ENCODE measurements at places on chromosomes 16 and 17. TPM values are rescaled to one million over a fixed set of nuclear protein-coding genes. Genes with fewer than 3 reads are reported as not detected.

The SMIM36 gene
- not detected for total RNA-seq

The RILP gene
- total RNA-seq = 2.9 TPM

The NOB1 gene
- 11.4 TPM for total RNA-seq

The DCUN1D3 gene
- 18.8 TPM for total RNA-seq

GRCh38 chr16:27248036-27248435, 20.5 kb downstream of the NSMCE1 start:
- no peak for DNase-seq

DNA sequence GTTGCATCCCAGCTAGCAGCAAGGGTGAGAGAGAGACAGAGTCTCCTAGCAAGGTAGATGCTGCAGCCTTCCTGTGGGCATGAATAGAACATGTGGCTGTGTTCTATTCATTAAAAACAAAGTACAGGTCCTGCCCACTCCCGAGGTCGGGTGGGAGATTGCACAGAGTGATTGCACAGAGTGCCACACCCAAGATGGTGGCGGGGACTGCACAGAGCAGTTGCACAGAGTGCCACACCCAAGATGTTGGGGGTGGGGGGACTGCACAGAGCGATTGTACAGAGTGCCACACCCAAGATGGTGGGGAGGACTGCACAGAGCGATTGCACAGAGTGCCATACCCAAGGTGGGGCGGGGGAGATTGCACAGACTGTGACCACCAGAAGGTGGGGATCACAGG, 410.8 kb upstream of the EEF2KMT start:
- DNase-seq = no peak

- DNase-seq = no peak
These were observed 151.3 kb downstream of the ZFHX3 start for GRCh38 chr16:72896485-72897118.

GRCh38 chr16:80962879-80963278, 43.8 kb downstream of the CMC2 start:
- no peak for DNase-seq

GRCh38 chr16:81917375-81917774, 93.9 kb downstream of the SDR42E1 start:
- DNase-seq = no peak

DNA sequence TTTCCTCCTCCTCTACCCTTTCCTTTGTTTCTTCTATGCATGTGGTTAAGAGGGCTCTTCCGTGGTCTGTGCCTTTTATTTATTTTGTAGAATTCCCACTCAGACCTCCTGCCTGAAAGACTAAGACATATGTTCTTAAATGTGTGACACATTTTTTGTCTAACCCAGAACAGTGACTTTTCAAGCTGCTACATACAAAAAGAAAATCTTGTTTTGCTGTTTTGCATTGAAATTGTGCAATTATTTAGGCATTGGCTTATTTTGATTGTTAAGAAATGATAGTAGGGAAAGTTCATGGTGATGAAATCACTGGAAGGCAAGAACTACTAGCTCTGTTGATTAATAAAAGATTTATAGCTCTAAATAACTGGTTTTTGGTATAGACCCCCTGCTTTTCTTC, 76.8 kb downstream of the TUBD1 start:
- no peak for DNase-seq

DNA sequence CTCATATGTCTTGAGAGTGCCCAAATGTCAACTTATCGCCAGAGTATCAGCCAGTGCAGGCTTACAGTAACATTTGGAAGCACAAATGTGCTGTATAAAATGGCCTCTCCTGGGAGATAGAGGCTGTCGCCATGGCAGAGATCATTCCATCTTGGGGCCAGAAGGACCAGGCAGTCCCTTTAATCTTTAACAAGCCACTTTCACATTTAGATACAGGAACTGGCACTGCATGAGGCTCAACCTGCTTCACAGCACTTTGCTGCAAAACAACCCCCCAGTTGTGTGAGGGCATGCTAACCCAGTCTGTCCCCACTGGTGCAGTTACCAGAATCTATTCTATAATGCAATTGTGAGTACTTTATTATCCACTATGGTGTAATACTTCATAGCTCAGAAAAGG, 4.7 kb upstream of the RFFL start:
- DNase-seq = no peak

GRCh38 chr17:16442594-16443510, 27.5 kb downstream of the TRPV2 start:
- DNase-seq = no peak

DNA sequence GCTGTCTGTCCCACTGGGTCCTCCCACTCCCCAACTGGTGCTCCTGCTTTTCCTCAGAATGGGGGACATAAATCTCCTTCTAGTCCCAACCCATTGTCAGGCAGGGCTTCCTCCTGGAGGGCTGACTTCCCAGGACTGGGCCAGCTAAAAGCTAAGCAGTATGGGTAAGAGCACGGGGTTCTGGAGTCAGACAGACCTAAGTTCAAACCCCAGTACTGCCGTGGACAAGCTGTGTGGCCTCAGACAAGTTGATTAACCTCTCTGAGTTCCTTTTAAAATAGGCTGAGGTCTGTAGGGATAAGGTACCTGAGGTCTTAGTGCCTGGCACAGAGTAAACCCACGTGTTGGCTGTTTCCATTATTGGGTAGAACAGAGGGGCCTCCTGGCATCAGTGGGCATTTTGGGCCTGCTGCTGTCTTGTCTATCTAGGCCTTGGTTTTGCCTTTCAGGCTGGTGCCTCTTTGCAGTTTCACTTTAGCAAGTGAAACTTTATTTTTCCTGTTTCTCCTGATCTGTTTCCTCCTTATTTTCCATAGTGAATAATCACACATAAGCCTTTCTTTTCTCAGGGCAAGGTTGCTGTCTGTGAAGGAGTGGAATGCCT, 114.6 kb downstream of the PRKCB start:
- no peak for DNase-seq

DNA sequence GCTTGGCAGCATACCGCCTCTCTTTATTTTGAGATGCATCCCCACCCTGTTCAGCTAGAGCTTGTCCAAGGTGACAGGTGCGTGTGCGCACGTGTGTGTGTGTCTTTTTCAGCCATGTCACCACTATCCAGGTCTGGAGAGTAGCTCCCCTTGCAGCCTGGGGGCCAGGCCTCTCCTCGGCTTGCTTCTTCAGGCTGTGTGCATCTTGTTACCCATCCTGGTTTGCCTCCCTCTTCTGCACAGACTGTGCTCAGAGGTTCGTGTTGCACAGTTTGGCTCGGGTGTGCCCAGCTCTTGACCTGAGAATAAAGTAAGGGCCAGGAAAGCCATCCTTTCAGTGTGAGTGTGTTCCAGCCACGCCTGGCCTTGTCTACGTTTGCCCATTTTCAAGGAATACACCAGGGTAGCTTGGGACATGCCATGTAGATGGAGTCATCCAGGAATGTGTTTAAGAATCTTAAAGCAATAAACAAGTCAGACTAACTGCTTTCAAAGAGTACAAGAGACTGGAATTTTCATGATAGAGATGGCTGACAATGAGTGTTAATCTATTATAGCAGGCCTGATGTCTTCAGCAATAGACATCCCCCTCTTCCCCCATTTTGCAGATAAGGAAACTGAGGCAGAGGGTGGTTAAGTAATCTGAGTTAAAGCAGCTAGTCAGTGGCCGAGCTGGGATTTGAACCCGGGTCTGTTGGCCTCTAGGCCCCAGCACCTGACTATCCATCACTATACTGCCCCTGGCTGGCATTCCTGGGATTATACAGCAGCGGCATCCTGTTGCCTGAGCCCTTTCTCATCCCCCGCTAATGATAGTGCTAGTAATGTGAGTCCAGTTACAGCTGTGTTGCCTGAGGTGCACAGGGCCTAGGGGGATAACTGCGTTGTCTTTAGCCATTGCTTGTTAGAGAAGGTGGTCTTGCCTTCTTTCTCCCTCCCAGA, 77.9 kb downstream of the KSR1 start:
- no peak for DNase-seq

All from frontal cortex (tissue), 4 donors.